ENCODE measurements at places on chromosomes 7 and 10. TPM values are rescaled to one million over a fixed set of nuclear protein-coding genes. Genes with fewer than 3 reads are reported as not detected.

GRCh38 chr7:89728481-89728880, 425.8 kb upstream of the STEAP1 start:
- no peak overlapping the region for H3K4me3 ChIP-seq
- peak; percentile 58 for DNase-seq
- H3K36me3 ChIP-seq, result no peaks in the 10 kb centered on the region
- H3K27ac ChIP-seq, result no peak overlapping the region
- H3K27me3 ChIP-seq, result no peaks in the 10 kb centered on the region

STYXL1 gene
- polyA plus RNA-seq, result 55.1 TPM

CNNM1 gene
- 0.79 TPM for polyA plus RNA-seq

DNA sequence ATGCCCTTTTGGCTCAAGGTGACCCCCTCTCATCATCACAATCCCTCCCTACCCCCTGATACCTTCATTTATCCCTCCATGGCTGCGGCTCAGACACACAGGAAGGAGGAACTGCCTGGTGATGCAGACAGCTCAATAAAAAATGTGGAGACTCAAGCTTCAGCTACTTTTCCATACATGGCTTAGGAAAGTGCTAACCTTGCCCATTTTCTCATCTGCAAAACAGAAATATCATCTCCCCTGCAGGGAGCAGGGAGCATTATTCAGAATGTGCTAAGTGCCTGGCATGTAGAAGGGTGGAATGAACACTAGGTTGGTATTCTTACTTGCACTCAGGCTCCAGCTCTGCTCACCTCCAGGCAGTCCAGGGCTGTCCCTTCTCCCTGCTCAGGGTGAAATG, 23.8 kb downstream of the CXCL12 start:
- DNase-seq, result no peak
- no peaks in the 10 kb centered on the region for H3K4me1 ChIP-seq
- no peaks in the 10 kb centered on the region for H3K27me3 ChIP-seq
- H3K4me3 ChIP-seq, result no peak overlapping the region

GPR15LG gene
- 1.4 TPM for polyA plus RNA-seq

- no peak for DNase-seq
- no peak overlapping the region for H3K27ac ChIP-seq
- no peaks in the 10 kb centered on the region for H3K36me3 ChIP-seq
- H3K4me3 ChIP-seq, result no peak overlapping the region
- no peaks in the 10 kb centered on the region for H3K27me3 ChIP-seq
Observed at GRCh38 chr7:38306171-38306570, 32.7 kb upstream of the TARP start.

GRCh38 chr10:52099026-52099600, 215.0 kb upstream of the DKK1 start:
- H3K27me3 ChIP-seq, result no peaks in the 10 kb centered on the region
- no peaks in the 10 kb centered on the region for H3K4me1 ChIP-seq
- no peaks in the 10 kb centered on the region for H3K36me3 ChIP-seq
- H3K27ac ChIP-seq, result no peak overlapping the region
